ENCODE measurements at places on chromosomes 5 and 9. TPM values are rescaled to one million over a fixed set of nuclear protein-coding genes. Genes with fewer than 3 reads are reported as not detected.

GRCh38 chr5:112417931-112418658 is 982 bp downstream of the EPB41L4A start:
- DNase-seq: peak; percentile 53

GRCh38 chr5:142617416-142618129 is 68.3 kb downstream of the FGF1 start:
- DNase-seq: no peak

DNA sequence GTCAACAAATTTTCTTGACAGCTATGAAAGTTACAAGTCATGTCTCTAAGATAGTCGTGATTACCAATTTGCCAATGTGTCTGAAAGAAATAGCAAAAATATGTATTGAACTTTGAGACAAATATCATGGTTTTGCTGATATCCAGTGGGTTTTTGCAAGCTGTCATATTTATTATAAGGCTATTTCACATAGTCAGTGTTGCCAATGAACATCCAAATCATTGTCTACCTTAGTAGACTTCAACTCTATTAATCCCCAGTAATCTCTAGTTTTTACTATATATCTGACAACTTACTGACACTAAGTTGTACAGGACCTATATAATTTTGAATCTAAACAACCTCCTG is 203.2 kb downstream of the TSSK1B start:
- no peak for DNase-seq

- no peak for DNase-seq
Observed at GRCh38 chr5:172491481-172491880, 37.2 kb upstream of the SH3PXD2B start.

DNA sequence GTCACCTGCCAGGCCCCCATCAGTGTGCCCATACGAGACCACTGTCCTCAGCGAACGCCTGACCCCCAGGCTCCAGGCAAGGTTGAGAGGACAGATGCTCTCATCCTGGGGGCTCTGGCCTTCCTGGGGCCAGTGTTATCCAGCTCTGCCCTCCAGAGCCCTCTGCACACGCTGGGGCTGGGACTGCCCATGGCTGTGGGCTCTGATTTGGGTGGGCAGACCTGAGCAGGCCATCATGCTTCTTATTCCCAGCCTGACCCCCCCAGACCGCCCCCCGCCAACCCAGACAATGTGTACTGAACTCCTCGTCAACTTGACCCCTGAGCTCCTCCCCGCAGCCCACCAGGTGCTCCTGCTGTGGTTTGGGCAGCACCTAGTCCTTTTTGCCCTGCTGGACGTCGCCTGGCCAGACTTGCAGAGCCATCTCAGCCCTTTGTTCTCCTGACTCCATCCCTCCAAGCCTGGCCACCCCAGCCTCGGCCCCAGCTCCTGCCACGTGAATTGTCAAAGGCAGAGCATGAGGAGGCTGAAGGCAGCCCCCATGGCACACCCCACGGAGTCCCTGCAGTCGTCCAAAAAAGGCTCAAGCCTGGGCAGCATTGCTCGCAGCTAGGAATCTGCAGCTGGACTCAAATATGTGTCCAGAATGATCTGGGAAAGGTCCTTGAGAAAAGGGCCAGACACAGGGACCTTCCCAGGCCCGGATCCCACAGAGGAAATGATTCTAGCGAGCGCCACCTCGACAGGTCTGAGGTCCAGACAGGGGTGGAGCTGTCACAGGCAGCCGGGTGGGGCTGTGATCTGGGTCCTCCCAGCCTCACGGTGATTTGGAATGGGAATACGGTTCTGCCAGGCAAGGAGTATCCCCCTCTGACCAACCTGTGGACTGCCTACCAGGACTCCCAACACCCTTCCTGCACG is 87.0 kb downstream of the ADAMTS2 start:
- no peak for DNase-seq

GARIN3 gene
- not detected for total RNA-seq

IRX2 gene
- 21.5 TPM for total RNA-seq

Measured in MG63 (cell line).